ENCODE measurements at places on chromosomes 12 and 14.

- DNase-seq = peak; percentile 72
Measured at GRCh38 chr12:52268212-52268611, 6.2 kb upstream of the KRT86 start.

DNA sequence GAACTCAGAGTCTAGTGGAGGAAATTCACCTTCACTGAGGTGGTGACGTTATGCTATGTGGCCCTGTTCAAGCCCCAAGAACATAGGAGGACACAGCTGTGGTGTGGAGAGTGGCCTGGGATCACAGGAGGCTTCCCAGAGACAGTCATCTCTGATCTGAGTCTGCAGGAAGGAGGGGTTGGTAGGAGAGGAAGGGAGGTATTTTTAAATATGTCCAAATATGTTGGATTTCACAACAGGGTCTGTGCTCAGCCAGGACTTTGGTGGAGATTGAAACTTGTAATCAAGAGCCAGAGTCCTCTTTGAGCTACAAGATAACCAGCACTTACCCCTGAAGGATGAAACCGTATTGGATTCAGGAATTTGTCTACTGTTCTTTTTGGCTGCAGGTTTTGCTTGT is 26.4 kb upstream of the MED13L start:
- DNase-seq = peak; percentile 73

- DNase-seq = no peak
Measured at GRCh38 chr14:29896354-29896821, 31.3 kb downstream of the PRKD1 start.

- DNase-seq = no peak
Measured at GRCh38 chr12:70078161-70078560, 165.1 kb upstream of the CNOT2 start.

DNA sequence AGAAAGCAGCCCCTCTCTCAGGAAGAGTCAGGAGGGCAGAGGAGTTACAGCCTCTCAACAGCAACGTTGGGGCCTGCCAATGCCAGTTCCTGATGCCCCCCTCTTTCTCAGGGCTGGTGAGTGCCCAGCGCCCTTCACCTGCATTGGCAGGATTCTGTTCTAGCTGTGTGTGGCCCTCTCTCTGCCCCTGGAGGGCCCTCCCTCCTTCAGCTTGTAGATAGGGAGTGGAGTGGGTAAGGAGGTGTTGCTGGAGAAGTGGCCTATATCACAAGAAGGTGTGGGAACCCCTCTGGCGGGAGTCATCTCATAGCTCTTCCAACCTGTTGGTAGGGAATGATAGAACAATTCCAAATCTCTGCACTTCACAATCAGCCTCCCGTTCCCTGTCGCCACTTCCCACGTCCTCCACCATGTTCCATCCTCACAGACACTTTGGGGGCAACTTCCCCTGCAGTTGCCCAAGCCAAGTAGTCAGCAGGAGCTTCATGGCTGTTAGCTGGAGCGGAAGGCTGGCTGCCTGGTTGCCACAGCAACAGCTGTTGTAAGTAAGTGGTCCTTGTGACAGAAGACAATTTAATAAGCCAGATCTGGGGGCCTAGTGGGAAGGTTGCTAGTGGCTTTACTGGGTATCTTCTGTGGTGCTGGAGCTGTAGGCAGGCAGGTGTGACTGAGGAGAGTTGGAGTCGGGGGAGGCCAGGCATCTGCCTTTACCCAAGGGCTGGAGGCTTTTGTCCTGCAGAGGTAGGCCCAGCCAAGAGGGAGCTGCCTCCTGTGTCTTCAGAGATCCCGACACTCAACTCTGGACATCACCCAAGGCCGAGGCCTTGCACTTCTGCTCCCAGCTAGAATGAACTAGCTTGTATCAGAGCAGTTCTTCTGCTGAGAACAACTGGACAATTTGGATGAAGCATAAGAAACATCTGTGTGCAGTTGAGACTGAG is 38.4 kb downstream of the GALNT16 start:
- DNase-seq = no peak

- DNase-seq = peak; percentile 29
Measured at GRCh38 chr12:115762936-115763335, 514.6 kb downstream of the MED13L start.

DNA sequence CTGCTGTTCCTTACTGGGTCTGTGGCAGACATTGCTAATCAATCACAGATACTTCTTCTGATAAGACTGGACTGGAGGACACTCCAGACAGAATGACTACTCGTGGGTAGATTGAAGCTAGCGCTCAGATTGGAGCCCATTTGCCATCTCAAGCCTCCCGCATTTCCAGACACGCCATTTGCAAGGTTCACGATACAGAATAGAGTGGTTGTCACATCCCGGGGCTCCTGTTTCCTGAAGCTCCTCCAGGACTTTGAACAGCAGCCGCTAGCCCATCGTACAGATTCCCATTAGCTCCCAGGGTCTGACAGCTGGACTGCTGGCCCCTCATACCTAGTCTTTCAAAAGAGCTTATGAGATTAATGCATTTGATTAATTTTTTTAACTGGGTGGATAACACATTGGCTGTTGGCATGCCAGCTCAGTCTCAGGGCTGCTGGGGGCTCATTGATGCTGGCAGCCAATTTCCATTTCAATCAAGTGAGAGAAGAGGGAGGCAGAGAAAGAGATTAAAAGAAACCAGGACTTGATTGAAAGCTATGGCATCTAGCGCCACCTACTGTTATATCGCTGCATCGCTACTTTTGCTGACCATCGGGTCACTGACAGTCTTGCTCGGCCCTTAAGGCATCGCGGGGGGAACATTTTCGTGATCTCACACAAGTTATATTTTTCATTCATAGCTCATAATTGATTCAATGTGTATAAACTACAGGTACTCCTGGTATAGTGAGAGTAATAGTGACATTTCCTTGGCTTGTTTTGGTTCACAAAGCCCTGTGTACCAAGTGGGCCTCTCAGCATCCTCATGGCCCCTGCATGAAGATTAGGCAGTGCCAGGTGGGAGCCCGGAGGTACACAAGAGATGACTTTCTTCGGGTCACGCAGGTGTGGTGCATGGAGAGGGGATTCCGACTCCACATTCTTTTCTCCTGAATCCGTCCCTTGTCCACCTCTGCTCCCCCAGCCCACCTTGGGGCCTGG is 78.6 kb downstream of the CCDC60 start:
- peak; percentile 52 for DNase-seq

- DNase-seq = no peak
Measured at GRCh38 chr14:26851793-26852192, 254.0 kb upstream of the NOVA1 start.

DNA sequence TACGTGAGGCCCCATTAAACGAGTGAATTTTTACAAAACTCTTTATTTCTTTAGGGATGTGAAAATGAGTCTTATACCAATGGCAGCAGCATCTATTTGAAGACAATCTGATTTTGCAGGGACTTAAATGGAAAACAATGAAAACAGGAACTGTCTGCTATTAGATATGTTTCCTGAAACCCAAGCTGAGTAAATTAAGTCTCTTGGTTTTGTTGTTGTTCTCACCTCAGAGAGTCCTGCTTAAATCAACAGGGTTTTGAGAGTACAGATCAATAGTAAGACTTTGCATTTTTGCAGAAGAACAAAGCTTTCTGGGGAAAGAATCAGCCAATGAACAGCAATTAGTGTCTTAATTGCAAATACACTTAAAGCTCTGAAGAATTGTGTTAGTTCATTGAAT is 39.1 kb upstream of the LGR5 start:
- no peak for DNase-seq

- DNase-seq = no peak
Measured at GRCh38 chr12:93134893-93135285, 205.8 kb upstream of the EEA1 start.

GRCh38 chr12:88433997-88434703 is 146.1 kb downstream of the KITLG start:
- peak; percentile 73 for DNase-seq

GRCh38 chr14:32567543-32568384 is 238.7 kb downstream of the AKAP6 start:
- peak; percentile 70 for DNase-seq

- DNase-seq = no peak
Measured at GRCh38 chr12:128644664-128645296, 179.0 kb downstream of the SLC15A4 start.

DNA sequence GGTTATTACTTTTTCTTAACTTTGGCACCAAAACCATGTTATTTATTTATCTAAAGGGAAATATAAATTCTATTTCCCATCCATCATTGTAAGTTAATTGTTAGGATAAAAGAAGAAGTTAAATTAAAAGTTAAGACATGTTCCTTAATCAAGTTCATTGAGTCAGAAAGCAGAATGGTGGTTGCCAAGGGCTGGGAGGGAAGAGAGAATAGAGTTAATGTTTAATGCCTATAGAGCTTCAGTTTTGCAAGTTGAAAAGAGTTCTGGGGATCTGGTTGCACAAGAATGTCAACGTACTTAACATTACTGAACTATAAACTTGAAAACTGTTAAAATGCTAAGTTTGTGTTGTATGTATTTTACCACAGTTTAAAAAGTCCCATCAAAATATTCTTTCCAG is 63.2 kb upstream of the NR2C1 start:
- no peak for DNase-seq

DNA sequence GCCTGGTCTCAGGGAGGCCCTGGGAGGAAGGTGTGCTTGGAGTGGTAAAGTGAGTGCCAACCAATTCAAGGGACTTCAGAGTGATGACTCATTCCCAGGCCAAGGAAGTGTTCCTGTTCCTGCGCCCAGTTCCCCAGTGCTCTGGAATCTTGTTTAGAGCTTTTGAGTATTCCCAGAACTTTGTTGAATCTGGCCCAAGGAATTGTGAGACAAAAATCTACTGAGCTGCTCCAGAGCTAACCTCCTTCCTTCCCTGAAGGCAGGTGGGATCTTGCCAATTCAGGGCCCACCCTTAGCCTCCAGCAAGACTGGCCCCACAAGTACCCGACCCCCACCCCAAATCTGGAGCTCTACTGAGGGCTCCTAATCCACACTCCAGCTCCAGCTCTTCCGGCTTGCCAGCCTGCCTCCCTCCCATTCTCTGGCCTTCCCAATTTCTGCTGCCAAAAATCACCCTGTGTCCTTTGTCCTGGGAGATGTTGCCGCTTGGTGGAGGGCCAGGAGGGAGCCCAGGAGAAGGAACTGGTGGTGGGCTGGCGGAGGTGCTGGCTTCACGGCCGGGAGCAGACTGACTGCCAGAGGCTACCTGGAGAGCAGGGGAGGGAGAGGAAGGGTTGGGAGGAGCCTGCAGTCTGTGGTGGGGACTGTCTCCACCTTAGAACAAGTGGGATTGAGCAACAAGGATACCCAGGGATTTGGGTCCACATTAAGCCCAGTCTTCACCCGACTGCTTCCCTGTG is 2.0 kb upstream of the ATN1 start:
- peak; percentile 94 for DNase-seq

DNA sequence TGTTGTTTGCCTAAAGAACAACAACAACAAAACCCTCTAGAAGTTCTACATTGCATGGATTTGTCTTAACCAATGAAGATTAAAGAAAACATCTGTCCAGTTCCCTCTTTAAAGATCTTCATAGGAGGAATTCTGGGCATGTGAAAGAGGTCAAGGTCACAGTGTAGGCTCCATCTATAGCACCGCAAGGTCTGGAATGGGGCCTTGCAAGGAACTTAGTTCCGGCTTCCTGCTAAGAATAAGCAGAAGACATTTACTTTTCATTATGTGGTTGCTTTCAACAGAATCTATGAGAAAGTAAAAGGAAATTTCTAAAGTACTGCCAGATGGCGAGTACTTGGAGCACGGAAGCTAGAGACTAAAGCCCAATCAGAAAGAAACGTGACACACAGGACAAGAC is 57.2 kb upstream of the GNPNAT1 start:
- peak; percentile 70 for DNase-seq

DNA sequence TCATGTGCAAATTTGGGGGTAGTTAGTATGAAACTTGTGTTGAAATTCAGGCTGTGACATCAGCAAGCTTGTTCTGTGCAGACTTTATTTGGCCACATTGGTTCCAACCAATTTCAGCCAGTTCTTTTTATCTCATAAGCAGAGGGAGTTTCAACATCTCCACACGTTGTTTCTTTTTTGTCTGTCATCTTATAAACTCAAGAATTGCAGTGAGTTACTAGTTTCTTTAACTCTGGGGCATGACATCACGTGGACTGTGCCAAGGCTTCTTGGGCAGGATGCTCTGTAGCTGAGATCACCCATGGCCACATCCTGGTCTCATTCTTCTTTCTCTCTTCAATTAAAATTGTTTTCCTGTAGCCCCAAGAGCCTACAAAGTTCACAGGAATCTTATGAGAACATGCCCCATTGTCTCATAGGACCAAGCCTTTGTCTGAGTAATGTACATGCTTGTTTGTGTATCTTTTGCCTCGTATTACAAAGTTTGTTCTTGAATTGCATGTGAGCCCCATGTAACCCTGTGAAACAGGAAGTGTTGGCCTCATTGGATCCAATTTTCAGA is 982.0 kb upstream of the TMEM132C start:
- DNase-seq = peak; percentile 98

- DNase-seq = no peak
Measured at GRCh38 chr12:9980126-9980525, 8.9 kb downstream of the CLEC12A start.

- peak; percentile 59 for DNase-seq
Measured at GRCh38 chr14:74217672-74218448, 21.4 kb upstream of the VSX2 start.

GRCh38 chr12:25957793-25958427 is 572 bp upstream of the RASSF8 start:
- peak; percentile 88 for DNase-seq

GRCh38 chr12:125549836-125550235 is 484.6 kb downstream of the AACS start:
- DNase-seq = no peak

DNA sequence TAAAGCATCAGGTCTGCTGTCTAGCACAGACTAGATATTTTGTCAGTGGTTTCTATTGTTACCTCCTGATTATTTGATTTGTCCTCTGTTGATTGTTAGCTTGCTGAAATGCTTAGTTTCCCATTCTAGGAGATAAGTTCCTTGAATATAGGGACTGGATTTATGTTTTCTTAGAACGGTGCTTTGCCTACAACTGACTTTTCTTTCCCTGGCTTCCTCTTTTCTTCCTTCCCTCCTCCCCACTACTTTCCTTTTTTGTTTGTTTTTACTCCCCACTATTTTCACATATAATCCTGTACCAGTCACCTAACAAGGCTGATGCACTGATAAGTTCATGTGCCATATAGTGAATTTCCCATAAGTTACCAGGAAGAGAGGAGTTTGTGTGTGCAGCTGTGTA is 58.5 kb upstream of the METAP2 start:
- no peak for DNase-seq

DNA sequence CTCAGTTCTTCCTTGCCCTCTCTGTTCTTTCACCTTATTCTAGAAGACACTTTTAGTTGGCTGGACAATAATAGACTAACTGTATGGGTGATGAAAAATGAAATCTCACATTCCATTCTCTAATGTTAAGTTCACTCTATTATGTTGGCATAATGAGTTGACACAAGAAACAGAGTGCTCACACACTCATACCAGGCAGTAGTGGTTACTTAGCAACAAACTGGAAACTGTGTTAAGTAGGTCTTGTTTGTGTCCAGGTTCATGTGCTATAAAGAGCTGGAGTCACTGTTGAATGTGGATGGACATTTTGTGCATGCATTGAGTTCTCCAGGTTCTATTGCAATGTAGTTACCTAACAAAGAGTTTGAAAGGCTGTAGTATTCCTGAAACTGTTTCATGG is 16.9 kb upstream of the PPP4R4 start:
- no peak for DNase-seq

- DNase-seq = peak; percentile 87
Measured at GRCh38 chr14:75295061-75295461, 16.4 kb downstream of the FOS start.

- no peak for DNase-seq
Measured at GRCh38 chr14:41404126-41404525, 202.6 kb upstream of the LRFN5 start.

All from EH (cell line).